ENCODE measurements at places on chromosomes 1 and 21. TPM values are rescaled to one million over a fixed set of nuclear protein-coding genes. Genes with fewer than 3 reads are reported as not detected.

- no peak for DNase-seq
Observed at GRCh38 chr1:180906511-180906910, 6.2 kb upstream of the KIAA1614 start.

The ZNF593OS gene
- total RNA-seq = not detected

GRCh38 chr1:46689356-46689755, 17.7 kb downstream of the TEX38 start:
- DNase-seq = no peak

The DNM3 gene
- total RNA-seq = 4.8 TPM
